ENCODE measurements at places on chromosomes 5 and 9. TPM values are rescaled to one million over a fixed set of nuclear protein-coding genes. Genes with fewer than 3 reads are reported as not detected.

Gene DMRTA1
- total RNA-seq, result 0.83 TPM

Gene TAF11L9
- not detected for total RNA-seq

Gene LAMC3
- 3.9 TPM for total RNA-seq

Gene ADRA1B
- 5.4 TPM for total RNA-seq

Gene LHX3
- total RNA-seq, result not detected

Gene BSPRY
- total RNA-seq, result 20.8 TPM

Gene SPAG8
- total RNA-seq, result 0.94 TPM

Gene SLC23A1
- total RNA-seq, result 1.7 TPM

Gene NSG2
- total RNA-seq, result 1.9 TPM

Gene ADAMTS13
- total RNA-seq, result 6.6 TPM

Gene FYB1
- total RNA-seq, result 12.1 TPM

Gene SHOC1
- not detected for total RNA-seq

Gene PTPN3
- total RNA-seq, result 53.6 TPM

Gene SLC27A6
- not detected for total RNA-seq

Gene NEUROG1
- not detected for total RNA-seq

Gene FAF2
- 37.3 TPM for total RNA-seq

Gene MEGF10
- total RNA-seq, result 0.13 TPM

Gene HRH2
- 8.6 TPM for total RNA-seq

Gene FOXD4L5
- total RNA-seq, result 0.27 TPM

Gene AFAP1L1
- total RNA-seq, result 5.0 TPM

Gene GRXCR2
- not detected for total RNA-seq

Gene PCSK1
- total RNA-seq, result 6.6 TPM

Gene C5orf52
- total RNA-seq, result not detected

Gene SHISAL2B
- total RNA-seq, result not detected

Gene ADAMTS2
- 90.0 TPM for total RNA-seq

Gene SPATA31A3
- total RNA-seq, result not detected

Gene FRRS1L
- 3.0 TPM for total RNA-seq

Gene GLRA1
- total RNA-seq, result not detected

Gene RC3H2
- total RNA-seq, result 44.7 TPM

Gene ZDHHC11
- total RNA-seq, result 20.6 TPM

Gene FUT7
- total RNA-seq, result not detected

Gene WNK2
- 207 TPM for total RNA-seq

Gene ZDHHC12
- total RNA-seq, result 129 TPM

Gene SLC46A2
- not detected for total RNA-seq

Gene MVB12B
- total RNA-seq, result 7.9 TPM

Gene ZNF879
- 7.0 TPM for total RNA-seq

Gene CAPSL
- total RNA-seq, result not detected

Gene TAF11L13
- total RNA-seq, result not detected

Gene FBP2
- not detected for total RNA-seq

Gene TMEM215
- total RNA-seq, result not detected

Gene RUSC2
- 5.5 TPM for total RNA-seq

Gene RNF145
- 85.8 TPM for total RNA-seq

Gene UAP1L1
- 5.4 TPM for total RNA-seq

Gene SPATA31C1
- total RNA-seq, result not detected

Gene SLC4A9
- total RNA-seq, result 0.40 TPM

Gene GAS1
- 22.1 TPM for total RNA-seq

Gene C5orf58
- not detected for total RNA-seq

Gene ACOT12
- total RNA-seq, result not detected

Gene FAM169A
- 3.5 TPM for total RNA-seq

Gene PLPP7
- 1.3 TPM for total RNA-seq

Gene FANCG
- 17.0 TPM for total RNA-seq

Gene DNAJA1
- 47.7 TPM for total RNA-seq

Gene SPATA6L
- 13.4 TPM for total RNA-seq

Gene SPATA31E1
- total RNA-seq, result not detected

Gene TMEFF1
- total RNA-seq, result not detected

Gene NR5A1
- total RNA-seq, result not detected

Gene SPINK6
- total RNA-seq, result not detected

Gene PRDM9
- total RNA-seq, result not detected

Gene TMEM174
- total RNA-seq, result not detected
